Fibroblast of skin of right biceps (primary cell): ENCODE measurements at places on chromosomes 4 and X.

DNA sequence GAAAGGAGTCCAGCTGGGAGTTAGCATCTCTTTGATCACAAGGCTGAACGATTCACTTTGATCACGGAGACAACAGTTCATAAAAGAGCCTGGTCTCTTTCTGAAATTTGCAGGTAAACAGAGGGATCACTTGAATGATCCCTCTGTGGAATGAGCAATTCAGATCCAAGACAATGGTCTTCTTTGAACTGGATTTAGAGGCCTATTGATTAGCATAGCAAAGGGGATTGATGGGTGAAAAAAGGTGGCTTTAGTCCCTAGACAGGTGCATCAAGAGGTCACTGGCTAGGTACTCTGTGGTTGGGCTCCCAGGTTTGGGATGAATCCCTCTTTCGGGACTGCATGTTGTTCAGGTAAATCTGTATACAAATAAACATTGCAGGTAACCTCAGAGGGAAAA is 223.8 kb upstream of the TAPT1 start:
- DNase-seq = no peak

DNA sequence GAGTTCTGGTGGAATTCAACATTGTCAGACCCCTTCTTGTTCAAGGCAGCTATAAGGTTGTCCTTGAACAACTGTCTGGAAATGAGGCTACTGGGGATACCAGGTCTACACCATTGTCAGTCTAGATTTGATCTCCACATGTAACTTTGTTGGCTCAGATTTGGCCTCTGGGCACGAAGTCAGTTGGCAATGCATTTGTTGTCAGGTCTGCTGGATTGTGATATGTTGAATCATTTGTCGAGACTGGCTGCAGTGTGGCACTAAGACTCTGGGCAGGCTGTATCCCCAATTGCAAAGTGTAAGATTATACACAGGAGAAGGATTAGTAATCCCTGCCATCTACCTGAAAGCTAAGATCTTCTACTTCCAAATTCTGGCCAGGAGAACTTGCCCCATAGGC is 26.5 kb downstream of the ZNF81 start:
- DNase-seq = no peak

- DNase-seq = no peak
These were observed 307.1 kb downstream of the TEX13A start for GRCh38 chrX:104913348-104913747.

- DNase-seq = no peak
These were observed 9.8 kb upstream of the P2RY8 start for GRCh38 chrX:1546691-1547251.

DNA sequence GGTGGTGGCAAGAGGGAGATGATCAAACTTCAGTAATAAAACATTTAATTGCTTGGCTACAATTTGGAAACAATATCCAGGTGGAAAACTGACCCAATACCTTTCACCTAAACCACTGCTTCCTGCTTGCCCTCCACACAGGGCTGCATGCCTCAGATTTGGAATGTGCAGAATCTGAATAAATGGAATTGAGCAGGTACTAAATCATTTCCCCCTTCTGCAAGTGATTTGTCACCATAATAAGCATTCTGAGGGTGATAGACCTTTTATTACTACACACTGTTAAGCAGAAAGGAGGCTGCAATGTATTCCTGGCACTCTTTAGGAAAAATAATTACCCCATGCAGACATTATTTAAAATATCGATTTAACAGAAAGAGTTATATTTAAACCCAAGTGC is 291.8 kb downstream of the IDS start:
- peak; percentile 0 for DNase-seq
